ENCODE measurements at places on chromosomes 5 and 9.
A peak's percentile ranks its signal among the peaks of the same experiment; 100 is the strongest.

DNA sequence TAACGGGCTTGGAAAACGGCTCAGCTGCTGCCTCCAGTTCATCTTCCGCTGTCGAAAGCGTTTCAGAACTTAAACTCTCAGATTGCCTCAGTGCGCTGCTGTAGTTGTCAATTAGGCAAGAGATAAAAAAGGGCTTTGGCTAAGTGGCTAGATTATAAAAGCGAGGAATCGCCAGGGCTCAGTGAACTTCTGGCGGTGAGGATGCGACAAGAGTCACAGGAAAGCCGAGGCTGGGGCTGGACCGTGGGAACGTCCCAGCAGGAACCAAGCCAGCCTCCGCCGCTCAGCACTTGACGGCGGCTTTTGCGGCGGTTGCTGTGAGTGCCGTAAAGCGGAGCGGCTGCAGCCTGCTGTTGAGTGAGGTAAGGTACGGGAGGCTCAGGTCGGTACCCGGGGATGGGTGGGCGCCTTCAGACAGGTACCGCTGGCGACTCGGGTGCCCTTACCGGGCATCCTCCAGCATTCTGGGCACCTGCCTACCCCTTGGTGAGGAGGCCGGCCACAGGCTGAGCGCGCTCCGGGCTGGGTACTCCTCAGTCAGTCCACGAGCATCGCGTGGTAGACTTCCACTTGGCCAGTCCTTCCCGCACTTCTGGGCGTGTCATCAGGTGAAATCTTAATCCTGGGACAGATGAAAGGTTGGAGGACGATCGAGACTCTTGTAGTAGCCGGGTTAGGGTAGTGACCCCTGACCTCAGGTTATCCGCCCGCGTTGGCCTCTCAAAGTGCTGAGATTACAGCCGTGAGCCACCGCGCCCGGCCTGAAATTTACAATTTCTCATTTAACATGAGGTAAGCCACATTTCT lies at the start of gene FKTN:
TSS of gene FKTN (plus strand) at position 328 of the 807 bp plus-strand sequence. CDS start 16,902 bp downstream, outside the sequence.
- H3K27ac ChIP-seq = peak within 1 kb of the TSS; percentile 87
- peaks cover 35% of the 10 kb centered on the region for H3K36me3 ChIP-seq
- H3K4me3 ChIP-seq = peak within 1 kb of the TSS; percentile 97
- peaks cover 23% of the 10 kb centered on the region for H3K4me1 ChIP-seq
- peaks cover 11% of the 10 kb centered on the region for H3K27me3 ChIP-seq

GRCh38 chr9:113387560-113388230 lies 10.9 kb upstream of the HDHD3 start:
- H3K4me3 ChIP-seq = no peak overlapping the region
- no peaks in the 10 kb centered on the region for H3K4me1 ChIP-seq
- H3K36me3 ChIP-seq = peaks cover 13% of the 10 kb centered on the region
- DNase-seq = no peak
- no peaks in the 10 kb centered on the region for H3K27me3 ChIP-seq

- peak; percentile 48 for DNase-seq
- H3K27me3 ChIP-seq = peaks cover 71% of the 10 kb centered on the region
- H3K4me1 ChIP-seq = peaks cover 69% of the 10 kb centered on the region
- peaks cover 2% of the 10 kb centered on the region for H3K36me3 ChIP-seq
Observed at GRCh38 chr9:89675058-89675742, 70.4 kb downstream of the GADD45G start.

GRCh38 chr5:61330845-61331406 lies 1.1 kb upstream of the ZSWIM6 start:
- H3K27ac ChIP-seq = peak overlapping the region; percentile 28
- peaks cover 2% of the 10 kb centered on the region for H3K27me3 ChIP-seq
- H3K4me3 ChIP-seq = peak overlapping the region; percentile 100
- H3K36me3 ChIP-seq = peaks cover 3% of the 10 kb centered on the region
- peak; percentile 61 for DNase-seq
- H3K4me1 ChIP-seq = peaks cover 53% of the 10 kb centered on the region

- DNase-seq = no peak
- H3K36me3 ChIP-seq = peaks cover 6% of the 10 kb centered on the region
- peaks cover 15% of the 10 kb centered on the region for H3K4me1 ChIP-seq
- peak overlapping the region; percentile 62 for H3K4me3 ChIP-seq
Observed at GRCh38 chr9:36140086-36141084, 3.9 kb downstream of the GLIPR2 start.

GRCh38 chr5:14135621-14136020 lies 7.5 kb upstream of the TRIO start:
- peaks cover 25% of the 10 kb centered on the region for H3K27me3 ChIP-seq
- no peak for DNase-seq
- H3K4me1 ChIP-seq = peaks cover 10% of the 10 kb centered on the region
- no peak overlapping the region for H3K27ac ChIP-seq

DNA sequence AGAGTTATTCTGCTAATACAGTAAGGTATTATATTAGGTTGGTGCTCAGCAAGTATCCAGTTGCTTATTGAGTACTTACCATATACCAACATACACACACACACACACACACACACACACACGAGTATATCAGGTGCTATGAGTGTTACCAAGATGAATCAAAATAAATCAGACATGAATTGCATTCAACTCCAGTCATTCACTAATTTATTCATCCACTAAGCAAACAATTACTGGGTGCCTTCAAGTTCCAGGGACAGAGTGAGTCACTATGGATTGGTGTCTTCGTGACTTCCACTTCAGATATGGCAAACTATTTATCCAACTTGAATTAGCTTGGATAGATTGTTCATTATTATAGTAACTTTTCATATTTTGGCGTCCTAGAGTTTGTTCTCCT lies 140.7 kb upstream of the SLC44A1 start:
- H3K4me1 ChIP-seq = no peaks in the 10 kb centered on the region
- DNase-seq = no peak
- H3K27me3 ChIP-seq = no peaks in the 10 kb centered on the region

- H3K36me3 ChIP-seq = no peaks in the 10 kb centered on the region
- no peak overlapping the region for H3K27ac ChIP-seq
- H3K4me1 ChIP-seq = peaks cover 4% of the 10 kb centered on the region
- H3K27me3 ChIP-seq = no peaks in the 10 kb centered on the region
- no peak for DNase-seq
Observed at GRCh38 chr5:74044936-74045335, 418.9 kb downstream of the ARHGEF28 start.

DNA sequence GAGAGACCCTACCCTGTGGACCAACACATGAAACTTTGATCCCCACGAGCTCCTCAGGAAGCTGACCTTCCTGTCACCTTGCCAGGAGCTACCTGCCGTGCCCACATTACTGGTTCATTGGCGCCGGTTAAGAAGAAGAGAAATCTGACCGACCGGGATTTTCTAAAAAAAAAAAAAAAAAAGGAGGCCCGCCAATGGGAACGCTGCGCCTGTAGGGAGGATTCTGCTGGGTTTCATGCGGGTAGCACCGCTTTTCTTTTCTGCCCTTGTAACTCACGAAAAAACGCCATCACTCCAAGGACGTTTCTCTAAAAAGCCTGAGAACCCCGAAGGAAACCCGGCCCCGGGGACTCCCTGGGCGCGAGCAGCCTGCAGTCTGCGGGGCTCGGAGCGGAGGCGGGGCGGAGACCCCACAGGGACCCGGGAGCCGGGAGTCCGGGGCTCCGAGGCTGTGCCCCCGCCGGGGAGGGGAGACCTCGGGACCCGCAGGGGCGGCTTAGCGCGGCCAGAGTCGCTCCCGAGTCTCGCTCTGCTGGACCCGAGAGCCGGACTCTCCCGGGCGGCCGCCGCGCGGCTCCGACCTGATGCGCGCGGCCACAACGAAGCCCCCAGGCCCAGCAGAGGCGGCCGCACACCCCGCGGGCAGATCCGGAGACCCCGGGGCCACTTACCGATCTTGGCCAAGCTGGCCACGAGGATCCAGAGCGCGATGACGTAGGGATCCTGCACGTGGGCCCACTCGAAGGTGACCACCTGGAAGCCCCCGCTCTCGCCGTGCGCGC lies 617 bp downstream of the SLC9A3 start:
- H3K36me3 ChIP-seq = no peaks in the 10 kb centered on the region
- H3K4me1 ChIP-seq = no peaks in the 10 kb centered on the region
- no peak for DNase-seq
- H3K4me3 ChIP-seq = peak overlapping the region; percentile 12
- H3K27me3 ChIP-seq = peaks cover 65% of the 10 kb centered on the region

GRCh38 chr5:145470396-145470979 lies 364.7 kb downstream of the PRELID2 start:
- no peak for DNase-seq
- H3K4me1 ChIP-seq = peaks cover 10% of the 10 kb centered on the region
- no peaks in the 10 kb centered on the region for H3K27me3 ChIP-seq
- H3K27ac ChIP-seq = no peak overlapping the region

- H3K4me1 ChIP-seq = peaks cover 55% of the 10 kb centered on the region
- H3K4me3 ChIP-seq = no peak overlapping the region
- DNase-seq = no peak
- H3K27me3 ChIP-seq = no peaks in the 10 kb centered on the region
Observed at GRCh38 chr9:23774266-23774665, 51.8 kb downstream of the ELAVL2 start.

DNA sequence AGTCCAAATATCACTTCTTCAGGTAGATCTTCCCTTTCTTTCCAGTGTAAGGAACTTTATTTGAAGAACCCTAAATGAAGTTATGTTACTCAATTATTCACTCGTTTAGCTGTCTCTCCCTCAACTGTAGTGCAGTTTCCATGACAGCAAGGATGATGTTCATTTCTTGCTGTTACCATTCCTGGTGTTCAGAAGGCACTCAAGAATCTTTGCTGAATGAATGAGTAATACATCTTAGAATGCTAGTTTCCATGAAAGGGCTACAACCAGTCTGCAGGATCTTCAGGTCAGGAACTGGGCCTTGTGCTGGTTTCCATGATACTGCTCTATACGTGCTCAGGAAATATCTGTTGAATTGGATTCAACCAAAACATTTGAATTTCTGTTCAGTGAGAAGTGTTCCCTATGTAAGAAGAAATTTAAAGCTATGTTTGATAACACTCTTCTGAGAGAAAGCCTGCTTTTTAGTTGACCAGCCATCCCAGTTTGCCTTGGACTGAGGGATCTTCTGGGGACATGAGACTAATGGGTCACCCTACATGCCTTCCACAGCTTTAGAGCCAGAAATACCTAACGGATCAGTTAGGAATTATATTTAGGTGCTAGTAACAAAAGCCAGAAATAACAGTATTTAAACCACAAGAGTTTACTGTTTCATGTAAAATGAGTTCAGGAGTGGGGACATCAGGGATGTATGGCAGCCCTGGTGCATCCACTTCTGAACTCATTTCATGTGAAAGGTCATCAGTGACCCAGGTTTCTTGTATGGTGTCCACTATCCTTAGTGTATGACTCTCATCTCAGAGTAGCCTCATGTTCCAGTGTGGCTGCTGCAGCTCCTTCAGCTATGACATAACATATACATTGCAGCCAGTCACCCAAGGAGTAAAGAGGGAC lies 500.1 kb upstream of the SGCD start:
- H3K4me1 ChIP-seq = no peaks in the 10 kb centered on the region
- H3K27me3 ChIP-seq = no peaks in the 10 kb centered on the region
- no peak for DNase-seq

GRCh38 chr9:130421154-130421801 lies 23.5 kb upstream of the ASS1 start:
- peaks cover 6% of the 10 kb centered on the region for H3K4me1 ChIP-seq
- H3K4me3 ChIP-seq = no peak overlapping the region
- H3K36me3 ChIP-seq = no peaks in the 10 kb centered on the region
- peak overlapping the region; percentile 12 for H3K27ac ChIP-seq

DNA sequence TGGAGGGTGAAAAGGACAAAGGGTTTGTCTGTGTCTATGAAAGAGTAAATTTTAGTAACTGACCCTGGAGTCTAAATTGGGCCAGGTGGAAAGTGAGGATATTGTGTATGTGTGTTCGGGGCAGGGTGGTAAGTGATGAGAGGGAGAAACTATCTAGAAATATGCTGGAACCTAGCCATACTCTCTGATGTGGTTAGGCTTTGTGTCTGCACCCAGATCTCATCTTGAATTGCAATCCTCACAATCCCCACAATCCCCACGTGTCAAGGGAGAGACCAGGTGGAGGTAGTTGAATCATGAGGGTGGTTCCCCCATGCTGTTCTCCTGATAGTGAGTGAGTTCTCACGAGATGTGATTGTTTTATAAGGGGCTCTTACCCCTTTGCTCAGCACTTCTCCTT lies 60.6 kb downstream of the COMMD10 start:
- H3K36me3 ChIP-seq = peaks cover 7% of the 10 kb centered on the region
- DNase-seq = no peak
- H3K27me3 ChIP-seq = no peaks in the 10 kb centered on the region

DNA sequence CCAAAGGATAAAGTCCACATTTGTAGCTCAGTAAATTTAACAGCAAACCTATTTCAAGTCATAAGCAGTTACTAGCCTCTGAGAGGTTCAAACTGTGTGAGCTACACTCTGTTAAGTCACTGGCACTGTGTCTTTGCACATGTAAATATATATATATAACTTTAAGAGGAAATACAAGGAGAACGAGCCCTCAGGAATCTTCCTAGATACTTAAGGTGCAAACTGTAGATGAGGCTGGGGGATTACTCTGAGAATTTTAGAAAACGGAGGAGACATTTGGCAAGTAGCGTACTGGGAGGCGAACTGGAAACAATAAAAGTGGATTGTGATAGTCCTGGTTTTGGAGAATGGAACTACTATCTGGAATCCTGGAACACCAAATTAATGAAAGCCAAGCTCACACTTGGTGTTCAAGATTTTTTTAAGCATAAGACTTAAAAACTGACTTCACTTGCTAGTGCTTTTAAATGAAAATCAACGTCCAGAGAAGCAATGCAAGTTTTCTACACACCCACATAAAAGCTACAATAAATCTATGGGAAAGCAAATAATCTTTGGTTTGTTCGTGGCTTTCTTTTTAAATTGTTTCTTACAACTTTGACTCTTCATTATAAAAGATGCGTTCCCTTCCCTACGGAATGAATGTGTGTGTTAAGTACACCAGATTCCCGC lies 1057.0 kb upstream of the DMAC1 start:
- peaks cover 2% of the 10 kb centered on the region for H3K27me3 ChIP-seq
- peak overlapping the region; percentile 95 for H3K27ac ChIP-seq
- H3K4me1 ChIP-seq = peaks cover 61% of the 10 kb centered on the region
- peak overlapping the region; percentile 96 for H3K4me3 ChIP-seq
- H3K36me3 ChIP-seq = no peaks in the 10 kb centered on the region

- DNase-seq = no peak
- no peak overlapping the region for H3K27ac ChIP-seq
- no peaks in the 10 kb centered on the region for H3K36me3 ChIP-seq
Observed at GRCh38 chr5:171630350-171631065, 155.1 kb upstream of the SMIM23 start.

DNA sequence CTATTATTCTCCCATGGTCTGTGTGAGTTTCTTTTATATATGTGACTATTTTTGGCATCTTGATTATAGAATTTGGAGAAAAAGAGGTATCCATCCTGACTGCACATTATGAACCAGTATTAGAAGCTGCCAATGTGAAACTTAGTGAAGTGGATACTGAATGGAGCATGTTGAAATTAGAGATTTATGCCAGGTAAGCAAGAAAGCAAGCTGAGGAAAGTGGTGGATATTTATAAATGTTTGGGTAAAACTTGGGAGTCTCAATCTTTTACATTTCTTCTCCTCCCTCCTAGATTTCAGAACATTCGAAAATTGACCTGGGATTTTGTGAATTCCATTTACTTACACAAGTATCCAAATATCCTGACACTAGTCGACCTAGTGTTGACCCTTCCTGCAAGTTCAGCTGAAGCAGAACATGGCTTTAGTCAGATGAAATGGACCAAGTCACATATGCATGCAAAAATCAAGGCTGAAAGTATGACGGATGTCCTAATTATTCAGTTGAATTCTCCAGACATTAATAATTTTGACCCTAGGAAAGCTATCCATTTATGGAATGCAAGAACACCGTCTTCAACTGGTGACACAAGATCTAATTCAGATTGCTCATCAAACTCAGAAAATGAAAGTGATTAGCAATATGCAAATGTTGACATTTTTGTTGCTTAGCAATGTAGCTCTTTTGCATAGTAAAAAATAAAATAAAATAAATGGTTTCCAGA lies 66.8 kb upstream of the IL7R start:
- H3K27ac ChIP-seq = no peak overlapping the region
- H3K36me3 ChIP-seq = no peaks in the 10 kb centered on the region
- peaks cover 37% of the 10 kb centered on the region for H3K4me1 ChIP-seq
- no peak for DNase-seq

- peaks cover 2% of the 10 kb centered on the region for H3K4me1 ChIP-seq
- H3K27me3 ChIP-seq = no peaks in the 10 kb centered on the region
- H3K36me3 ChIP-seq = no peaks in the 10 kb centered on the region
Observed at GRCh38 chr5:87069974-87070608, 197.6 kb upstream of the RASA1 start.

Measured in neural crest cell (in vitro differentiated cells).